ENCODE measurements at places on chromosomes 13 and 19.

DNA sequence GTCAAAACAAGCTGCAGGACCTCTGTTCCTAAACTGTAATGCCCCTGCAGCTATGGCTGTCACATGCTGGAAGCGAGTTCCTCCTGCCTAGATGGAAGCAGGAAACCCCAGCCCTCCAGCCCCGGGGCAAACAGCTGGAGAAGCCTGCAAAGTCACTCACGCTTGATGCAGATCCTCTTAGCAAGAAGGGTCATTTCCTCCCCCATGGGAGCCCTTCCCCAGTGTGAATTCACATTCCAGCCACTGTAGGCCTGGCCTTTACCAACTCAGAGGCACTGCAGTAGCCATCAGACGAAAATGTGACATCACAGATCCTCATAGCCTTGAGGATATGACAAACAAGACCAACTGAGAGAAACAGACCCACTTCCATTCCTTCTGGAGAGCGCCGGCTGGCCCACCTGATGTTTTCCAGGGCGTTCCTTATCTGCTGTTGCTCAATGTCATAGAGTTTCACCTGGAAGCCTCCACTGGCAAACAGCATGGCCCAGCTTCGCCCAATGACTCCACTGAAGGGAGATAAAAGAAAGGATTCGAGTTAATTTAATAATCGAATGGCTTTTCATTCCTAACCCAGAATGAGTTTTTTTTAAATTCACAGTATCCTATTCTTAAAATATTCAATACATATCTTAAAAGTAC, 13.5 kb downstream of the CRYL1 start:
- no peak for DNase-seq

- no peak for DNase-seq
These were observed 5.2 kb downstream of the DAND5 start for GRCh38 chr19:12974301-12975220.

DNA sequence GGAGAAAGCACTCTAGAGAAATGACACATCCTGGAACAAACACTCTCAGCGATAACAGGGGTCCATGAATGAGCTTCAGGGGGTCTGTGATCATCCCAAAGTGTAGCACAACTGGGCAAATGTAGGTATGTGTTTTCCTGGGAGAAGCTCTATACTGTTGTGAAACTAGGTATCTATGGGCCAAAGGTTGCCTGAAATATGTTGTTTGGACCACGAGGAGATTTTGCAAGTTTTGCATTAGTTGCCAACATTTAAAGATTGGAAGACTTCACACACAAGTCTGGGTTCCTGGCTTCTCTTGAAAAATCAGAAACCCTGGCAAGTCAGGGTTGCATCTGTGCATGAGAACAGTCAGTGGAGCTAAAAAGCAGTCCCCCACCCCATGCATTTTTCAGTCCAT, 26.7 kb upstream of the POU2F2 start:
- DNase-seq, result no peak

DNA sequence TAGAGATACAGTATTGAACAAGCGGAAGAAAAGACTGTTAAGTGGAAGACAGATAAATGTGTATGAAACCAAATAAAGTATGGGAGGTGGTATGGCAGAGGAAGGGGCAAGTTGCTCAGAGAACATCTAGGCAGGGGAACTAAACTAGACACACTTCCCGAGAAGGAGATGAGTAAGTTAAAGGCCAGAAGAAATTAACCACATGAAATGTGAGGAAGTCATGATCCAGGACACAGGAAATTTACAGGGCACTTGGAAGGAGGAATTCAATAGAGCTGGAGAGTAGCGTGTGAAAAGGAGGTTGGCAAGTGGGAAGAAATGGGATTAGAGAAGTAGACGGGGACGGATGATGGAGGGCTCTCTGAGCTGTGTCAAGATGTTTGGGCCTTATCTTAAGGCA, 208.8 kb downstream of the COG6 start:
- no peak for DNase-seq

- no peak for DNase-seq
These were observed 12.4 kb downstream of the POSTN start for GRCh38 chr13:37586164-37586563.

DNA sequence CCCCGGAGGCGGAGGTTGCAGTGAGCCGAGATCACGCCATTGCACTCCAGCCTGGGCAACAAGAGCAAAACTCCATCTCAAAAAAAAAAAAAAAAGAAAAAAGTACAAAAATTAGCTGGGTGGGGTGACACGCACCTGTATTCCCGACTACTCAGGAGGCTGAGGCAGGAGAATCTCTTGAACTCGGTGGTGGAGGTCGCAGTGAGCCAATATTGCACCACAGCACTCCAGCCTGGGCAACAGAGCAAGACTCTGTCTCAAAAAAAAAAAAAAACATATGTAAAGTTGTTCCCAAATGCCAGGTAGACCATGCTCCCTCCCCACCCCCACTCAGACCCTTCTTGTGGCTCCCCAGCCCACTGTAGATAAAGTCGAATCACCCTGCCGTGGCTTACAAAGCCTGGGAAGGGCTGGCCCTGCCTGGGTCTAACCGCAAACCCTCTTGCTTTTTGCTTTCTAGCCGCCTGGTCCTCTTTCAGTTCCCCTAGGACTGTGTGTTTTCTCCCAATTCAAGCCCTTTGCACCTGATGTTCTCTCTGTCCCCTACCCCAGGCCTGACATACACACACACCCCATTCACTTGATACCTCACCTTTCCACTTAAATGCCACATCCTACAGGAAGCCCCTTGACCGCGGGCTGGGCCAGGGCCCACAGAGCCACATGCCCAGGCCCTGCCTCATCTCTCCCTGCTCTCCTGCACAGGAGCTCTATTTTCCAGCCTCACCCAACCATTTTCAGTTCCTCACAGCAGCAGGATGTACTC, 34.4 kb downstream of the MAP4K1 start:
- DNase-seq, result no peak

DNA sequence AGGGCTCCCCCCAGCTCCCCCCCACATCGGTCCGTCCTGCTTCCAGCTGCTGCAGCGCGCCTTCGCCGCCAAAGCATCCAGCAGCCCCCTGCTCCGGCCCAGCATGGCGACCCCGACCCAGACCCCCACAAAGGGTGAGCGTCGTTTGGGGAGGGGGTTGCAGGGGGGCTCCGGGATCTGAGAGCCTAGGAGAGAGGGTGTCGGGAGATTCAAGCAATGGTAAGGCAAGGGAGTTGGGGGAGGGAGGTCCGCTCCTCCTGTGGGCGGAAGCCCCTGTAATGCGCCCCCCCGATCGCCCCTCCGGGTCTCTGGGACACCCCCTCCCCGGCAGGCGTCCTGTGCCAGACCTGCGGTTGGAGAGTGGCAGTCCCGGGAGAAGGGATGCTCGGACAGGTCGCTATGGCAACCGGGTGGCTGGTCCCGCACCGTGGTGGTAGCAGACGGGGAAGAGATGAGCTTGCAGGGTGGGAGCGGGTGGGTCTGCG, at the start of gene FXYD7:
TSS of gene FXYD7 (plus strand) at position 25 of the 485 bp plus-strand sequence. CDS start at position 104, 79 bp downstream.
- no peak for DNase-seq

GRCh38 chr19:58034477-58034793, 610 bp downstream of the ZSCAN1 start:
- DNase-seq, result no peak

- no peak for DNase-seq
These were observed 9.1 kb upstream of the CDADC1 start for GRCh38 chr13:49238621-49239020.

DNA sequence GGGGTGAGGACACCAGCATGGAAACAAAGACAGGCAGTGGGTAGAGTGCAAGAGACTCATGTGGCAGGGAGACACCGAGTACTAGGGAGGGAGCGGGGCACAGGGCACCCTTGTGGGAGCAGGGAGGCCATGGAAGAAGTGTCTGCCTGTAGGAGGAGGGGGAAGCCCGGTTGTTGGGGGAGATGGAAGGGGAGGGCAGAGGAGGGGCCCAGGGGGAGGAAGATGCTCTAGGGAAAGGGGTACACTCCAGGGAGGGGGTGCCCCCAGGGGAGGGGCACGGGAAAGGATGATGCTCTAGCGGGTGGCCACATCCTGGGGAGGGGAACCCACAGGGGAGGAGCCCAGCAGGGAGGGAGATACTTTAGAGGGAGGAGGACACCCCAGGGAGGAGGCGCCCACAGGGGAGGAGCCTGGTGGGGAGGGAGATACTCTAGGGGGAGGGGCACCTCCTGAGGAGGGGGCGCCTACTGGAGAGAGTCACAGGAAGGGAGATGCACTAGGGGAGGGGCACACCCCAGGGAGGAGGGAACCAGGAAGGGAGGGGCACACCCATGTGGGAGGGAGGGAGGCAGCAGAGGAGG, 24.9 kb downstream of the CPAMD8 start:
- DNase-seq, result peak; percentile 86

DNA sequence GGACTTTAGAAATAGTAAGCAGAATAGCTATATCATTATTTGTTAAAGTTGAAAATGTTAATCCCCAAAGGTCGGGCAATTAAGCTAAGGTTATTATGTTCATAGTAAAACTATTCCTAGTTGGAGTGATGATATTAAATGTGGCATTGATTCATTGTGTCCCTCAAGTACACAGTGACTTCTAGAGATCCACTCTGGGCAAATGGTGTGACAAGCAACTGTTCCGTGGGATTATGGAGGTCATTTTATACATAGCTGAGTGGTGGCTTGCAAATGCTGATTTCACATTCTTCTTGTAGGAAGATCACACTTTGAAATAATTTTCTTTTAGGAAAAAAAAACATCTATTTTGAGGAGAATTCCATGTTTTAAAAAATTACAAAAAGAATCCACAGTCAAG, 317.8 kb downstream of the ATP8A2 start:
- no peak for DNase-seq

DNA sequence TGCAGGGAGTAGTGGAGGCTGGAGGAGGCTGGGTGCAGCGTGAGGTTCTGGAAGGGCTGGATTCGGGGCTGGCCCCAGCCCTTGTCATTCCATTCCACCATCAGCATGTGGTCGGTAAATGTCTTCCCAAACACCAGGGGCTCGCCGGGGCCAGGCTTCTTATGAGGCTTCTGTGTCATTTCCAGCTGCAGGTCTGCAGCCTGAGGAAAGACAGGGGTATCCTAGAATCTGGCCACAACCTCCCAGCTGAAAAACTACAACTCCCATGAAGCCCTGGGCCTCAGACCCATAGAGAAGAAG, 4.4 kb downstream of the BCAT2 start:
- peak; percentile 50 for DNase-seq

DNA sequence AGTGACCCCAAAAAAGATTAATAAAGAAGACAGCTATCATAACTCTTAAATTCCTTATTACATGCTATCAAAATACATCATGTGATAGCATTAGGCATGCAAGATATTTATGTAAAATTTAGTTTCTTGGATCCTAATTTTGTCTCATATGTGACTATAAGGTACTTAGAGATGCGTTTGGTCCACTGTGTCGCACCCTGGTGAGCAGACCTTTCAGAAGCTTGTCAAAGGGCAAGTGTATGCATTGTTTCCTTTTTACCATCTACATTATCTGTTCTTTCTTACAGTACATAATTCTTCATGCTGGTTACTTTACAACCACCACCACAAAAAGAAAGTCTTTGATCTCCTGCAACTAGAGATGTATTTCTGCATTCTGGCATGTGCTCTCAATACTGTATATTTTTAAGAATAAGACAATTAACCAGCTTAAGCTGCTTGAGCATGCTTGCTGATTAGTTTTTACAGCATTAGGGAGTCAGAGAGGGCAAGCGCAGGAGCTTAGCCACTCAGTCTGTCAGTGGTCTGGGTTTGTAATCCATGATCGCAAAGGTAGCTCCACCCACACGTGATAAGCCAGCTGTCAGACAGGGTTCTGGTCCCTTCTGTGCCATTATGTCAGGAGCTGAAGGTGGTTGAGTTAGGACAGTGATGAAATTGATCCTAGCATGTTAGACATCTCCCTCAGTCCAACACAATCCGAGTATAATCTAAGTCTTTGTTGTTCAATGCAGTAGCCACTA, 500.9 kb downstream of the MYO16 start:
- DNase-seq, result no peak

GRCh38 chr13:108957369-108958012, 328.1 kb downstream of the MYO16 start:
- DNase-seq, result no peak

DNA sequence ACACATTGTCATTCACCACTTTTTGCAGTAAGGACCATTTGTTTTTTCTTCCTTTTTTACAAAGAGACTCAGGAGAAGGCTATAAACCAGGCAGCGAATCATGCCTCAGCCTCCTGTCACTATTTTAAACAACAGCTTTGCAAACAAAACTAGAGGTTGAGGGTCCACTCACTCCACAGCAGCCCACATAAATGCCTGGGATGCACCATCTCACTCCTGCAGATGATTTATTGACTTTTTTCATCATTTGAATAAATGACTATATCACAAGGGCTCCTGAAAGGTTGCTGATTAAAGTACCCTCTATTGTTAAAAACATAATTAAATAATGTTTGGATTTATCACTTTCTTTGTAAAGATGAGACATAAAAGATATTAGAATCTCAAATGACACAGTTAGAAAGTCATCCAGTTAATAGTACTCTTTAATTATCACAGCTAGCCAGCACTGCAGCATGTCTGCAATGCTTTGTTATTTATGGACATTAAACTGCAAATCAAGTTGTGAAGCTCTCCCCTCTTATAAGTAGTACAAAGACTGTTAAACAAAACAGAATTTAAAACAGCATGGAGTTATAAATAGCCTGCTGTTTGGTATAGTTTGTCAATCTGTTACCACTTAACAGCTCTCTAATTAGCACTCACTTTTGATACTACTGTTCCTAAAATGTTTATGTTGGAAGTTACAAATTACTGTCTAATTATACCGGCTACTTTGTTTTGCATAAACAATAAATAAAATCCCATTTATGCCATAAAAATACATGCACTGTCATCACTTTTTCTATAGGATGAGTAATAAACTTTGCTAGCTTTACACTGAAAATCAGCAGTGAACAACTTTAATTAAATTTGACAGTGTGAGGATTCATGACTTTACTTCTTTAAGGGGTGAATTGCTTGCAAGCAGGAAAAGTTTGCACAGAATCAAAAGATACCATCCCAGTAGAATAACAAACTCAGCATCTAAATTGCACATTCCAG, 853.2 kb downstream of the UQCRFS1 start:
- DNase-seq, result no peak

DNA sequence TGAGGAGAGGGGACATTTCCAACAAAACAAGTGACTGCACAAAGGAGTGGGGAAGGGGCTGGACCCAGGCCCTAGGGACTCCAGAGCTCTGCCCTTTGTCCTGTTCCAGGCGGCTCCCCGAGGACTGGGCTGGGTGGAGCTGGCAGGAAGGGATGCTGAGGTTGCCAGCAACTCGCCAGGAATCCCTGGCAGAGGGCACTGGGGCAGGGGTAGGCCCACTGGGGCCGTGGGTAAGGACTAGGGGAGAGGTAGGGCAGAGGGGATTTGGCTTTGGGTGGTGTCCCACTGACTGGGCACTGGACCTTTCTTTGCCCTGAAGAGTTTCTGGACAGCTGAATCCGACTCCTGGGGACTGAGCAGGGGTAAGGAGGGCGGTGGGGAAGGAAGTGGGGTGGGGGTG, 7.9 kb downstream of the LIPE start:
- no peak for DNase-seq

GRCh38 chr19:29260477-29261317, 47.7 kb upstream of the UQCRFS1 start:
- DNase-seq, result peak; percentile 58

- DNase-seq, result no peak
These were observed 14.2 kb downstream of the ZNF699 start for GRCh38 chr19:9295411-9295849.
